ENCODE measurements at places on chromosomes 11 and 22. TPM values are rescaled to one million over a fixed set of nuclear protein-coding genes. Genes with fewer than 3 reads are reported as not detected.

CCDC81 gene
- total RNA-seq: 4.1 TPM

DNA sequence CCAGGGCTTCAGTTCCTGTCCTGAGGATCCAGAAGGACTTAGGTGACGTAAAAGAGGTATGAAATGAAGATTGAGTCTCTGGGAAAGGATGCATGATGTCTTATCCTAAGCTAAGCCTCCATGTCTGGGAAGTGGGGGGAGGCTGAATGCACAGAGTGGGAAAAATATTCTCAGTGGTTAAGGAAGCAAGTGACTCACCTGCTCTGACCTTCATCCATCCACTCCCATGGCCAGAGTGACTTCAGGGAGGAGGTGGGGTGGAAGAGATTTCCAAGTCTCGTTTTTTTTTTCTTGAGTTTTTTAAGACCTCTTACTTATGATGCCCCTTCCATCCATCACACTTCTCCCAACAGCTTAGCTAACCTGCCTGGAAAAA, 32.5 kb upstream of the POLD3 start:
- DNase-seq: no peak

DNA sequence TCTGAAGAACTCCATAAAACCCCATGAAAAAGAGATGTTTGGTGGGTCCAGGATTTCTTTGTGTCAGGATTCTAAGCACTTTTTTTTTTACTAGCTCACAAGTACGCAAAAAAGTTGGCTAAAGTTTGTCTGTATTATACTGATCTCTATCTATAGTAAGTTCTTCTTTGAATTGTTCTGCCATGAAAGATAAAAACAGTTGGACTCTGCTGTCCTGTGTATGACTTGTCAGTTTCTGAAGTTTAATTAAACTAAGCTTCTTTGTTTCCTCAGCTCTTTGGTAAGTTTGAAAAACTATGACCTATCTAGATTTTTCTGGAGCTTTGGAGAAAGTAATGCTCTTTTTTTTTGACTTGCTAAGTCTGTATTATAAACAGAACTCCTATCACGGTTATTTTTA, 812.2 kb upstream of the LUZP2 start:
- DNase-seq: no peak

DNA sequence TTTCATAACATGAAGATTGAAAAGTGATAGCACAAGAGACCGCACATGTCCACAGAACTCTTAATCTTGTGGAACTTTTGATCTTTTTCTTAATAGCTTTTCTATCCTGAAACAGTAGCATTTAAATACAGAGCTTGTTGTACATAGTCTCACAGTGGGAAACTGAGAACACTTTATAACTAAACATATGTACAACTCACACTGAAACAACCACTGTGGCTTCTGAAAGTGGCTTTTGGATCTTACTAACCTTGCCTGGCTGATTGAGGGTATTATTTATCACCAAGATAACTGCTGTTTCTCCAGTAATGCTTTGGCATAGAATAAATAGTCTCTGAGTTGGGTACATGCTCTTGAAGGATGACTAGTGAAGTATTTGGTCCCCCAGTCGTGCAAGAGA, 10.2 kb downstream of the BARX2 start:
- DNase-seq: no peak

GRCh38 chr11:34013898-34014571, 37.5 kb upstream of the CAPRIN1 start:
- DNase-seq: no peak

DNA sequence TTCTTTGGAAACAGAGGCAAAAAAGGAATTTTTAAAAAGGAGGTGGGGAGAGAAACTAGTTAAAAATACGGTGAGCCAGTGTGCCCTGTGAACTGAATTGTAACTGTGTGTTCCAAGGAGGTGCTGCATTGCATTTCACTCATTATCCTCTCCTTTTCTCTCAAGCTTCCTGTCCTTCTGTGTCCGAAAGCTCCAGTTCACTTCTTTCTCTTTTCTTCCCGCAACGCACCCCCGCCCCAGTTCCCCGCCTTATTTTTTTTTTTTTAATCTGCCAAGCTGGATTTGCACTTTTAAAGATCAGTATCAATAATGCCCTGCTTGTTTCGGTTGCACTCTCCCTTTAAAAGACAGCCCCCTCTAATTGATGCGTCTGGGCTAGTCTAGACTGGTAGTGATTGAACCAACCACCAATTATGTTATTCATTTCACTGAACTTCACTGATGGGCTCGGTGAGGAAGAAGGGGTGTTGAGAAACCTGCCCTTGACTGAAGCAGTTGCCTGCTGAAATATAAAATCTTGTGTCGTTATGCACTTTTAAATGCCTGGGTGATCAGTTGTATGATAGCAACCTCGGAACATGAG, 18.5 kb downstream of the BLID start:
- DNase-seq: no peak

Data from dorsolateral prefrontal cortex (tissue), 122 donors.